ENCODE measurements at places on chromosomes 3 and 15. TPM values are rescaled to one million over a fixed set of nuclear protein-coding genes. Genes with fewer than 3 reads are reported as not detected.

Gene STRIT1
- polyA plus RNA-seq: 49.3 TPM

Gene PRR20G
- polyA plus RNA-seq: not detected

Gene C2CD4A
- polyA plus RNA-seq: 0.04 TPM

Gene HTR3E
- polyA plus RNA-seq: not detected

Gene NAALADL2
- 5.9 TPM for polyA plus RNA-seq

Gene SIN3A
- 28.2 TPM for polyA plus RNA-seq

Gene PLCH1
- polyA plus RNA-seq: 0.32 TPM

Gene SI
- polyA plus RNA-seq: not detected

Gene SAXO2
- polyA plus RNA-seq: 2.2 TPM

Gene CCR3
- 0.15 TPM for polyA plus RNA-seq

Gene HDAC11
- polyA plus RNA-seq: 15.8 TPM

Gene PFKFB4
- polyA plus RNA-seq: 5.1 TPM

Gene CADM2
- 5.8 TPM for polyA plus RNA-seq

Gene CALML4
- polyA plus RNA-seq: 8.7 TPM

Gene CA12
- polyA plus RNA-seq: 0.75 TPM

Gene P3H2
- polyA plus RNA-seq: 39.4 TPM

Gene GPR160
- 2.7 TPM for polyA plus RNA-seq

Gene ZNF662
- polyA plus RNA-seq: 19.5 TPM

- DNase-seq: no peak
These were observed 39.3 kb downstream of the ADCY5 start for GRCh38 chr3:123409443-123410148.

- no peak for DNase-seq
These were observed 129.7 kb upstream of the ROPN1 start for GRCh38 chr3:124121379-124122312.

- DNase-seq: peak; percentile 52
These were observed 640.6 kb upstream of the DPPA4 start for GRCh38 chr3:109977897-109978296.

DNA sequence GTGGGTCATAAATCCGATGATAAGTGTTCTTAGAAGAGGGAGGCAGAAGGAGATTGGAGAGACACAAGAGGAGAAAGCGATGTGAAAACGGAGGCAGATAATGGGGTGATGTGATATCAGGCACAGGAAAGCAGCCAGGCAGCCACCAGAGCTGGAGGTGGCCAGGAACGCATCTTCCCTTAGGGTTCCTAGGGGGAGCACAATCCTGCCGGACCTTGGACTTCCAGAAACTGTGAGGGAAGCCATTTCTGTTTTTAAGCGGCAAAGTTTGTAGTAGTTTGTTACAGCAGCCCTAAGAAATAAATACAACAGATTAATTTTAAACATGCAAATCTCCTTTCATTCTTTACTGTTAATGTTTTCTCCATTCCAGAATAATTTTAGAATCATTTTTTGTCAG, 259.9 kb upstream of the TMC3 start:
- DNase-seq: no peak

GRCh38 chr15:57961919-57962318, 103.6 kb downstream of the ALDH1A2 start:
- no peak for DNase-seq

- DNase-seq: no peak
These were observed 56.1 kb upstream of the PIAS1 start for GRCh38 chr15:67997996-67998395.

DNA sequence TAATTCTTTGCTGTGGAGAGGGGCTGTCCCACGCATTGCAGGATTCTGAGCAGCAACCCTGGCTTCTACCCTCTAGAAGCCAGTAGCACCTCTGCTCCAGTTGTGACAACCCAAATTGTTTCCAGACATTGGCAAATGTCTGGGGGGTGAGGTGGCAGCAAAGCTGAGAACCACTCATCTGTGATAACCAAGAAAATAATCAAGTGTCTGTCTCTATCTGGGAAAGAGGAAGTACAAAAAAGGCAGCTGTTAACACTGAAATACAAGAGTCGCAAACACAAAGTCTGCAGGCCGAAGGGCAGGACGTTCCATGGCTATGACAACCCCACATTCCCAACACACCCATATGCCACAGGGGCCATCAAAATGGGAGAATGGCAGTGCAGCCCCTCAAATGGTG, 42.2 kb upstream of the GNB5 start:
- DNase-seq: no peak

DNA sequence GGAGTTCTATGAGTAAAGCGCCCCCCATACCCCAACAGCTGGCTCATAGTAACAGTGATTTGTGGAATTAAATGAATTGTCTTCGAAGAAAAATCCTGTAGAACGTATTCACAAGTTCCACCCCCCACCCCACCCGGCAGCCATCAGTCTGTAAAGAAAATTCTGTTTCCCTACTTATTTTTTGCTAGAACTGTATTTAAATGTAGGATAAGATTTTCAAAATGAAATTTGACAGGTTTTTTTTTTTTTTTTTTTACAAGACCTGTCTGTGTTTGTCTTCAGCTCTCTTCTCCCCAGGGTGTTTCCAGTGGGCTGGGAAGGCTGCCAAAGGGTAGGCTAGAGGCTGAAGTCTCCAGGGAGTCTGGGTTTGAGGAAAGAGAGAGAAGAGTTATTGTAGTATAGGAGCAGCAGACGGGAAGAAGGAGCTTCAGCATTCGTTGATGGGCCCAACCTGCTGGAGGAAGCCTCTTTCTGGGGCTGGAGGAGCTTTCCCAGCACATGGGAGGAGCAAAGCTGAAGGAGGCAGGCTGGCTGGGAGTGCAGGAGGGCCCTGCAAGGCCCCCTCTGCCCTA, 130.6 kb upstream of the SEMA6D start:
- no peak for DNase-seq

DNA sequence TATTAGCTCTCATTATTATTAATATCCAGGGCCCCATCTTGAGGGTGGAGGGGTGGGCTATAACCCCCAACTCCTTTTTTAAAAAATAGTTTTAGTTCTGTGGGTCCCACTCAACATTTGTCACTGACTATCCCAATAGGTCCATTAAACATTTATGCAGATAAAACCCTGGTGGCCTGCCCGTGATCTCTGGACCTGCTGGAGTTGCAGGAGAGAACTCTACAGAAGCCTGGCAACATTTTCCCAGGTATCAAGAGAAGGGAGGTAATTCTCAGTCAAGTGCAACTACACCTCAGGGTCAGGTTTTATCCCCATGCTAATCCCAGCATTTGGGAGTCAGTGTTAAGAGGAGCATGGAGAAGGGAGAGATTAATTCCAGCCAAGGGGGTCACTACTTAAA, 264.4 kb upstream of the PROK2 start:
- DNase-seq: no peak

GRCh38 chr3:71219744-71220638, 363.5 kb downstream of the FOXP1 start:
- no peak for DNase-seq

DNA sequence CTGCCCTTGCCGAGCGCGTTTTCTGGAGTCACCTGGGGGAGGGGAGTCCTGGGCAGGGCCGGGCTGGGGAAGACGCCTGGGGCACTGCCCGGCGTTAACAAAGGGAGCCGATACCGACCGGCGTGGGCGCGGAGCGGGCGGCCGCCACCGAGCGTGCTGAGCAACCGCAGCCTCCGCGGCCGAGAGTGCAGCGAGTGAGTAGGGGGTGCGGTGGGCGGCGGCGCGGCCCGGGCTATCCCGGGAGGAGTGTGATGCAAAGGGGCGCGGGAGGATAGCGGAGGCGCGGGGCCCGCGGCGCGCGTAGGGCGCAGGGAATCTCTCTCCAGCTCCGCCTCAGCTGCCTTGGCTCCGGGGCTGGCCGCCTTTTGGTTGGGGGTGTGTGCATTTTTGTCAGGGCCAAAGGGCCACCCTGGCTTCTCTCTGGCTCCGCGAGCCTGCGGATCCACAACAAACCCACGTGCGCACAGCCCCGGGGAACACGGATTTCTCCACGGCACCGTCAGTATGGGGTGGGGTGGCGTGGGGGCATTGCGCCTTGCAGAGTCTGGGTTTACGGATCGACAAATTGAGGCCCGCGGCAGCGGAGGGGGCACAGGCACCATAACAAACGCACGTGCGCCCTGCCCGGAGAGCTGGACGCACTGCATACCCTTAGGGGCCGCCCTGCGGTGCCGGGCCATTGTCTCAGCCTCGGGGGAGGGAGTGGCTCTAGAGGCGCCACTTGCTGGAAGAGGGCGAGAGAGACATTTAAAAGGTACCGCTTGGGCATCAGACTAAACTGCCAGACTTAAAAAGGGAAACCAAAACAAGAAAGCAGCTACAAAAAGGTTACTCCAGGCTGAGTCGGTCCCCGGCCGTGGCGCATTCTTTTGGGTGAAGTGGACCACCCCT, 560 bp downstream of the ST6GAL1 start:
- no peak for DNase-seq

GRCh38 chr15:77040673-77041072, 30.2 kb downstream of the TSPAN3 start:
- no peak for DNase-seq

- no peak for DNase-seq
These were observed 70.4 kb upstream of the PDZRN3 start for GRCh38 chr3:73694983-73695757.

GRCh38 chr15:95902606-95903005, 427.9 kb upstream of the NR2F2 start:
- DNase-seq: no peak

GRCh38 chr3:29502771-29503170, 221.9 kb downstream of the RBMS3 start:
- DNase-seq: no peak

GRCh38 chr3:126152458-126152857, 27.9 kb downstream of the ALDH1L1 start:
- no peak for DNase-seq

GRCh38 chr3:61092870-61093269, 158.4 kb downstream of the FHIT start:
- DNase-seq: no peak

DNA sequence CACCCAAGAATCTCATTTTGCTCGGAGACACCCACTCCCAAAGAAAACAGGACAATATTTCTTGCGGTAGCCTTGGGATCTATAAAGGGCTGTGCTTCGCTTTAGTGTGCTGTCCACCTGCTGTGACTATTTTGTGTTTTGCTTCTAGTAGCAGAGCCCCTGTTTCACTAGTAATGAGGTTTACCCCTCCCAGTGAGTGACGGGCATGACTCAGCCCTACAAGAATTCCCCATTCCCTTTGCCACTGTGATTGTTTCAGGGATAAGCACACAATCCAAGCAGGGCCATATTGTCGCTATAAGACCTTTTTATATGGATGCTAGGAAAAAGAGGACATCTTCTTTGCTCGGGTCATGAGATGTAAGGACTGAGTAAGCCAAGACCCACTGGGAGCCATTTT, 62.5 kb upstream of the FOXB1 start:
- DNase-seq: no peak

- DNase-seq: no peak
These were observed 31.9 kb downstream of the STARD5 start for GRCh38 chr15:81291916-81292522.

- DNase-seq: no peak
These were observed 643 bp downstream of the CDAN1 start for GRCh38 chr15:42736178-42736792.

DNA sequence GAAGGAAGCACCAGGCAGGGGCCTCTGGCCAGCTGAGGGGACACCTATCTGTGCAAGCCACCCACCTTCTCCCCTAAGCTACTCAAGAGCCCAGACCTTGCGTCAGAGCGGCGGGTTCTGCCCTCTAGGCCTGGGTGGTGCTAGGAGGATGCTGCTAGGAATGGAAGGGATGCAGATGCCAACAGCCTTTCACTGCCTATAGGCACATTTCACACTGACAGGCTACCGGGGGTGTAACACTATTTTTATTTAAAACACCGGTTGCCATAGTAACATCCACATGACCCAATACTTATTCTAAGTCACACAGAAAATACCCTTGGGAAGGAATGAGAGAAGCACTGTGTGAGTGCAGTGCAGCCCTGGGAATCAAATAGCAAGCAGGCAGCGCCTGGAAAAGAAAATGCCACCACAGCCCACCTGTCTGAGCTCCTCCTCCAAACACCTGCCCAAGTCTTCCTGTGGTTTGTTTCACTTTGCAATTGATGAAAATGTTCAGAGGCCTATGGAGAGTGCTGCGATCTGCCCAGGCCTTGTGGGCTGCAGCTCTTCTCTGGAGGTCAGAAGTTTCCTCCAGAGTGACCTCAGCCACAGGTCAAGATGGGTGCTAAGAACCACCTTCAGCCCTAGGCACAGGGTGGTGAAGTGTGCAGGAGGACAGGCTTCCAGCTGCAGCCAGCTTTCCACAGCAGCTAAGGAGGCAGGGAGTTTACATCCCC, 113.5 kb upstream of the TOPAZ1 start:
- DNase-seq: no peak

- DNase-seq: no peak
These were observed 18.8 kb downstream of the ACKR4 start for GRCh38 chr3:132615881-132616280.

DNA sequence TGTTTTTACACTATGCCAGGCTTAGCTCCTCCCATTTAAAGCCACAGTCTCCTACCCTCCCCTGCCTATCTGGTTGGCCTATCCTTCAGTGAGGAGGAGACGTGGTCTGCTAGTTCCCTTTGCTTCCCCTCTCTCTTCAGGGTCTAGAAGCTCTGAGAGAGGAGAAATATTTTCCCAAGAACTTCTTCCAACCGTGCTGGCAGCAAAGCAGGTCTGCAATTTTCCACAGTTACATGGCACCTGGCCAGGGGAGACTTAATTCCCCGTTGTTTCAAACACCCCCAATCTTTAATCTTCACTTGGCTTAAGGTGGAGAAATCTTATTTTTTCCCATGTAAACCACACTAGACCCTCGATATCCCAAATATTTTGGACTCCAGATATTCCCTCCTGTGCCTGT, 149.5 kb upstream of the MCTP2 start:
- no peak for DNase-seq

- DNase-seq: no peak
These were observed 35.2 kb downstream of the BHLHE40 start for GRCh38 chr3:5014391-5014790.

DNA sequence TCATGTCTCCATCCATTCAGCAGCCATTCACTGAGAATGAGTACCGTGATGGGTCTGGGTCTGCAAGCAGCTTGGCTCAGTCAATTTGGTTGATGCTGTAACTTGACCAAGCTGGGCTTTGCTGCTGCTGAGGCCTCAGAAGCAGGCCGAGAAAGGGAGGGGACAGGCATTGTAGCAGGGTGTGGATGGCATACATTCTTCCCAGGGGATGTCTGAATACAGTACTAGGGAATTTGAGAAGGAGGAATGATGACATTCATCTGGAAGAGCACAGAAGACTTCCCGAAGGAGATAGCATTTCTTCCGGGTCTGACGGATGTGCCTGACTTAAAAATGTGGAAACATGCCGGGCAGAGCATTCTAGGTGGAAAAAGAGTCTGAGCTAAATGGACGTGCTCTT, 105.3 kb upstream of the ADPGK start:
- DNase-seq: no peak

- no peak for DNase-seq
These were observed 384.9 kb upstream of the THBS1 start for GRCh38 chr15:39195961-39196486.

Data from forelimb muscle (tissue), 1 donor.